HT-29 (cell line): ENCODE measurements at places on chromosomes 7 and 10. TPM values are rescaled to one million over a fixed set of nuclear protein-coding genes. Genes with fewer than 3 reads are reported as not detected.

- DNase-seq, result no peak
These were observed 59.1 kb downstream of the LOXL4 start for GRCh38 chr10:98208925-98209324.

DNA sequence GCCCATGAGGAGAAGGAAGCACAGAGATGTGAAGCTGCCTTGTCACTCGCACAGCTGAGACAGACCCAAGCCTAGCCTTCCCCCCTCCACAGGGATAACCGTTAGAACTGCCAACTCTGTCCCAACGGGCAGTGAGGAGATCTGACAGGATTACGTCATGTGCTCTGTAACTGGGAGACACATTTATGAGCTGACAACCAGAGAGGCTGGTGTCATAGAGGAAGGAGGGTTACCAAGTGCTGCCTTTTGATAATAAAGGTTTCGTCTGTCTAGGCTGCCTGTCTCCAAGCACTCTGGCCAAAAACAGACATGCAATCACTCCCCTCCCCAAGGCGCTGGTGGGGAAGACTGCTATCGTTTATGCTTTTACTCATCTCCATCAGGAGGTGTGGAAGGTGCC lies 165.9 kb downstream of the PLXNA4 start:
- no peak for DNase-seq

DNA sequence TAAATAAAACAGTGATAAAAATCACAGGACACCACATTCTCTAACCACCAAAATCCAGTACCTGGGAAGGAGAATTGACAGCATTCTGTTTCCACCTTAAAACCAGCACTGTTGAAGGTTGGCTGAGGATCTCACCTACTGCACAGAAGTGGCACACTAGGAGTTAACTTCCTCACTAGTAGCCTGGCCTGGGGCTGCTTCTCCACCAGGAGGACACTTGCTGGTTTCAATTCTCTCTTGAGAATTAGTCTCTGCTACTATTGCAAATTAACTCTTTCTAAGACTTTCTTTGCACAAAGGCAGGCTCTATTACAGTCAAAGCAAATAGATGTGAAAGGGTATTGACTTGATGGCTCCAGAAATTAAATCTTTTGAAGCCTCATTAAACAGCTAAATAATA lies 2.3 kb upstream of the CTTNBP2 start:
- DNase-seq, result peak; percentile 46

GRCh38 chr7:157710396-157710795 lies 373.6 kb downstream of the DNAJB6 start:
- DNase-seq, result no peak

GRCh38 chr10:43265799-43266721 lies 805 bp downstream of the RASGEF1A start:
- DNase-seq, result peak; percentile 64

GRCh38 chr7:74068378-74069085 lies 15.1 kb upstream of the LIMK1 start:
- no peak for DNase-seq

GRCh38 chr10:89241486-89242344 lies 9.9 kb downstream of the LIPA start:
- no peak for DNase-seq

DNA sequence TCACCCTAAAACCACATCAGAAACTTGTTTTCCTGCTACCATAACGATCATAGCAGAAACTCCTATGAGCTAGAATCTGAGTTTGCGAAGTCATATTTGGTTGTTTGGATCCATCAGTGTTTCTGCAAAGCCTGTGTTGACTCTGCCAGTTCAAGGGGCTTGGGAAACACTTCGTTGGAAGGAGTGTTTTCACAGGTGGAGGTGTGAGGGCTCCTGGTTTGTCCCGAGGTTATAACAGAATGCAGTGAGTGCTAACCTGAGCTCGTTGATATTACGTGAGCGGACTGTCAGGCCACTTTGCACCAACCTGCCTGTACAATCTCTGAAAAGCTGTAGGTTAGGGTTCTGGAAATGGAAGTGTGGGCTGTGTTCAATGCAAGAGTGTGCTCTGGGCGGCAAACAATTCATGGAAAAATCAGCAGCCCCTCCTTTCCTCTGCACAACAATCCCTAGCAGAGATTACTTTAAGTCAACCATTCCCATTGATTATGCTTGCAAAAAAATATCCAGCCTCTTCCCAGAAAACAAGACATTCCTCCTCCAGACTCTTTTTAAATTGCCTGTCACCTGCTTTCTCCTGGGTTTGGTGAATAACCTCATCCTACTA lies 622.0 kb downstream of the TYW1 start:
- no peak for DNase-seq

- DNase-seq, result peak; percentile 28
These were observed 122.0 kb downstream of the SKIDA1 start for GRCh38 chr10:21403256-21404015.

DNA sequence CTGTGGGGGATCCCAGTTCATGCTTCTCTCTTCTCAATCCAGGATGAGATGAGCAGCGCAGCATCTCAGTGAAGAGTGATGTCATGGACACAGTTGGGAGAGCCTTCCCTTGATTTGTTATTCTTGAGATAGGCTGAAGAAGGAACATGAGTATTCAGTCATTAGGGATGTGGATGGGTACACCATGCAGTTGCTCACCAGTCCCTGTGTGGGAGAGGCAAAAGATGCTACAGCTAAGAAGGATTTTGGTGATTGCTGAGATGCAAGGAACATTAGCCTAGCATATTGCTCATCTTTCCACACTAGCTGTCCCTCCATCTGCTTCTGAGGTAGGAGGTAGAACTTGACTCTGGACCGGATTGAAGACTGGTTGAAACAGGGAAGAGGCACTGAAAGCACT lies 179.6 kb downstream of the GALNT17 start:
- no peak for DNase-seq

DNA sequence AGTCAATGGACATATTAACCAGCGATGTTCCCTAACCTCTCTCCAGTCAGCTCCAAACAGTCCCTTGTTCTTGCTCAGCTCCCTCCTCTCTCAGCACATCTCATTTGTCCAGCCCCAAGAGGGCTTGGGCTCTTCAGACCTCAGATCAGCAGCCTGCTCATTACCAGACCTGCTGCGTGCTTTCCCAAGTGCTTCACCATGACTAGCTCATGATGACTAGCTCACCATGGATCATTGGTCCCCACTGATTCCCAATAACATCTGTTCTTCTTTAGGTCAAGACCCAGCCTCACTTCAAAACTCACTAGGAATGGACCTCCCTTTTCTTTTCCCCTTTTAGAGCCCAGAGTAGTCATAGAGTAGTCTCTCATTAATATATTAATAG lies 121.9 kb downstream of the SLC16A9 start:
- DNase-seq, result no peak

DNA sequence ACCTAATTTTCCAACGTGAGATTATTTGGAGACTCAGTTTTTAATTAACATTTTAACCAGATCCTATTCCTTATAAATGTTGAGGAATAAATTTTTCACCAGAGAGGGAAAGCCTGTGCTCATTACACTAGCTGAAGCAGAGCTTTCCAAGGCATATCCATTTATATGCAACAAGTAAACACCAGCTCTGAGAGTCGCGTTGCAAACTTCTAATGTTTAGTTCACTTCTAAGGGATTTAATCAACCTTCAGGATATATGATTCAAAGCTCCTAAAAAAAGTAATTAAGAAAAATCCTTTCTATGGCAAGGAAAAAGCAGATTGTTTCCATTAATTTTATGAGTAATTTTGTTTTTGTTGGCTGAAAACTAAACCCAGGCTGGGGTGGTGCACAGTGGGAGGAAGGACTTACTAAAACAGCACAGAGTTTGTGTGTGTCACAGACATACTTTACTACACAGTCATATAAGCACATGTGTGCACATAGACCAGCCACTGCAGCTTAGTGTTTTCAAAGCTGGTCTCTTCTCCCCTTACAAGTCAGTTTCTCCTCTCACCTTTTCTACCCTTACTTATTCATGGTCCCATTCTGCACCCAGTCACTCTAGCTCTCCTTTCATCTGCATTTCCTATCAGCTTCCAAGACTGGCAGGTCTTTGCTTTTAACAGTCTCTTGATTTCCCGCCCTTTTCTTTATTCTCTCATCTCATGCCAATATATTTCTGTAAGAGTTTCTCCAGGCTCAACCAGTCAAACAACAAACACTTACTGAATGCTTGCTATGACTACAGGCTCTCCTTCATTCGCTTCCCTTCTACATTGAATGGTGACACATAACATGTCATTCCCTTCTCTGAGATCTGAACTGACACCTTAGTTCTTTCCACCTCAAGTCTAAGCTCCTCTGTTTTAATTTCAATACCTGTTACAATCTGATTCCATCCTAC lies 81.1 kb upstream of the FZD1 start:
- DNase-seq, result no peak

- no peak for DNase-seq
These were observed 96.2 kb downstream of the SGMS1 start for GRCh38 chr10:50527442-50528043.

DNA sequence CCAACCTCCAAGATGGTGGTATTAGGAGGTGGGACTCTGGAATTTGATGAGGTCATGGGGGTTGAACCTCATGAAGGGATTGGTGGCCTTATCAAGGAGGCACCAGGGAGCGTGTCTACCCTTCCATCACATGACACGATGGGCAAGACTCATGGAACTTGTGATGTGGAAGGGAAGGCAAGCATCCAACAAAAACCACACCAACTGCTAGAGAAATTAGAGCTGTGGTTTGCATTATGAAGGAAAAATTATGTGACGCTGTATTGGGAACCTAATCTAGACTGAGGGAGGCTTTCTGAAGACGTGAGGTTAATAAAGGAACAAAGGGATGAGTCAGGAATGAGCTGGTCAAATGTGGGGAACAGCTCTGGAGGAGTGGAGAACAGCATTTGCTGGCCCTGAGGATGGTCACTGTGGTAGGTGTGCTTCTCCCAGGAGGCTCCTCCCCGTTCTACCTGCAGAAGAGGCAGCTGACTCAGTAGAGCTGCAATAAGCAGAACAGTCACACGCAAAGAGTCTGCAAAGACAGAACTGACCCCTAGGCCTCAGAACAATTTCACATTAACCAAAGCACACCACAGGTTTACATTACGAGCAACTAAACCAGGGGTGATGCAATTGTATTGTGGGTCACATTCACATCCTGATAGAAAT lies 236.6 kb upstream of the GRB10 start:
- no peak for DNase-seq

DNA sequence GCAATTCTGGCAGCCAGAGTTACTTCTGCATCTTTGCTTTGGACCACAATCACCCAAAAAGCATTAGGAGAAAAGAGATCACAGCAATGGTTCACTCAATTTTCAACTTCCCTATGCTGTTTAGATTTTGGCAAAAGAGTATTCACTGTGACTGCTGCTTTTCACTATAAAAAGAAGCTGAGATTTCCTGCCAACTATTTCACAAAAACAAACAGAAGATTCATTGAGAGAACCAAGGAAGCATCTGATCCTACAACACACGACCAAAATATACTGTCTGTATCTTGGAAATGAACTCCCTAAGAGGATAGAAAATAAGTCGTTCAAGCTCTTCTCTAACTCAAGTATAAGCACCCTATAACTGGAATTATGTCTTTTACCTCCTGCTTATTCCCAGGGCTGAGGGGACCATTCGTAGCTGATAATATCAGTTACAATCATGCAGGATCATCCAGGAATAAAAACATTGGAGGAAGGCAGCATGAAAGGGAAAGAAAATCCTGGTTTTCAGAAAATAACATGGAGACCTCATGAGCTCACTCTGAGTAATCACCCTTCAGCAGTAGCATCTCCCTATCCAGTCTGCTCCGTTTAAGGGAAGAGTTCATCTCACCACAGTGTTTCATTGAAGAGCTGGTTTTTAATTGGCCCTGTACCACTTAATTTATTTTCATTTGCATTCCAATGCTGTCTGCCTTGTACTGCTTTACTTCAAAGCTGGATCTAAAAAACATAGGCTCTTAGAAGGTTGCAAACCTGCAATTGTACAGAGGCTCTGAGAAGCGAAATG lies 256.2 kb downstream of the PAXIP1 start:
- no peak for DNase-seq

- no peak for DNase-seq
These were observed 38.0 kb downstream of the UNC5B start for GRCh38 chr10:71250405-71250804.

GRCh38 chr7:149074116-149074885 lies 16.2 kb downstream of the ZNF786 start:
- no peak for DNase-seq

DNA sequence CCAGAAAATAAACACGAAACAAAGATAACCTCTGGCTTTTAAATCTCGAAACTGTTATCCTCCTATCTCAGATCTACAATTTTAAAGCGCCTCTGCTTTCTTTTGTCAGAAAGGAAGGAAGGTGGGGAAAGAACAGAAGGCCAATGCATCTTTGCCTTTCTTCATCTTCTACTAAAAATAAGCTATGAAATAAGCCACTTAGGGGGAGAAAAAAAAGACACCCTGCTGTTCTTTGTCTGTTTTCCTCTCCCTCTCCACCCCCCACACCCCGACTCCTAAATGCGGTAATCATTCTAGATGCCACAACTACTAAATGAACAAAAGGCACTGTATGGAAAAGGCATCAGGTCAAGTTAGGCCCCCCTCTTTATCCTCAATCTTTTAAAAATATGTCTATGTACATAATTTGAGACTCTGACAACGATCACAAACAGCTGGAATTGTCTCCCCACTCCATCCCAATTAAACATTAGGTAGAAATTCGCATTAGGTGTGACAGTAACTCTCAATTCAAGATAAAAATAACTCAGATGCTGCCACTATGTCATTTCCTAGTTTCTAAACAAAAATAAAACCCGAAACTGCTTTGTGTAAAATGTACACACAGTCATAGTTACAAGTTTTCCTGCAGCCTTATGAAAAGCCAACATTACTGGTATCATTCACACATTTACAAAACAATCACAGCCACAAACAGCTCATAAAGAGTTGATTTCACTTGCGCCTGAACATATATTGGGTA lies 2.4 kb downstream of the UBE2H start:
- DNase-seq, result peak; percentile 40

DNA sequence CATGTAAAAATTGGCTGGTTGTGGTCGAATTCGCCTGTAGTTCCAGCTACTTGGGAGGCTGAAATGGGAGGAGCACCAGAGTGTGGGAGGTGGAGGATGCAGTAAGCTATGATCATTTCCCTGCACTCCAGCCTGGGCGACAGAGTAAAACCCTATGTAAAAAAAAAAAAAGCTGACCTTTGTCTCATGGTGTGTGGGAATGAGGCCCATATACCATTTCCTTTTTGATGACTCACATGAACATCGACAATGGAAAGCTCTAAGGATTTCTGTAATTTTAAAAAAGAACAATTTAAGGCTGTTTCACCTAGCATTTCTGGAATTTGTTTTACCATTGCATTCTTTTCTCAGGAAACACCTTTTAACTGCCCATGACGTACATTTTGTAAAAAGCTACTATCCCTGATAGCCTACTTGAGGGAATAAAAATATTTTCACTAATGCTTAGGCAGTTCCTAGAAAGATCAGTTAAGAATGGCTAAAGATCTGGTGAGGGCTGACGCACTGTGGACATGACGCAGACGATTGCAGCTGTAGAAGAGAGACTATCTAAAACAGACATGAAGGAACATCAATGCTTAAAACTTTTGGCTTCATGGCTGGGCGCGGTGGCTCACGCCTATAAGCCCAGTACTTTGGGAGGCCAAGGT lies 400.6 kb upstream of the IGFBP3 start:
- peak; percentile 14 for DNase-seq

GRCh38 chr10:3853547-3854303 lies 68.7 kb upstream of the KLF6 start:
- peak; percentile 81 for DNase-seq

GRCh38 chr7:98617051-98617959 lies at the start of gene NPTX2:
TSS of gene NPTX2 (plus strand) at chr7:98617285. CDS start at chr7:98617462, 177 bp downstream.
- DNase-seq, result no peak

TAS2R4 gene
- 0.13 and 0.23 TPM in 2 replicates for total RNA-seq

ACTR3C gene
- 37.7 and 45.9 TPM in 2 replicates for total RNA-seq

ACHE gene
- 0.13 and 1.1 TPM in 2 replicates for total RNA-seq

MALRD1 gene
- total RNA-seq, result 0.64 and 0.68 TPM in 2 replicates

NUDT13 gene
- total RNA-seq, result 1.5 and 2.7 TPM in 2 replicates

SLC13A4 gene
- not detected in 2 replicates for total RNA-seq

OR9A2 gene
- total RNA-seq, result 0.29 TPM in 1 of 2 replicates, not detected in the other

ZNF485 gene
- total RNA-seq, result 1.7 and 7.3 TPM in 2 replicates
